ENCODE measurements at places on chromosomes 1 and 21.

GRCh38 chr1:198492872-198493271 lies 47.6 kb downstream of the ATP6V1G3 start:
- DNase-seq = no peak

- no peak for DNase-seq
Observed at GRCh38 chr1:173224280-173224892, 17.3 kb upstream of the TNFSF4 start.

GRCh38 chr1:226100436-226101391 lies 38.2 kb downstream of the H3-3A start:
- DNase-seq = peak; percentile 70

- no peak for DNase-seq
Observed at GRCh38 chr1:115506518-115506917, 135.3 kb upstream of the VANGL1 start.

DNA sequence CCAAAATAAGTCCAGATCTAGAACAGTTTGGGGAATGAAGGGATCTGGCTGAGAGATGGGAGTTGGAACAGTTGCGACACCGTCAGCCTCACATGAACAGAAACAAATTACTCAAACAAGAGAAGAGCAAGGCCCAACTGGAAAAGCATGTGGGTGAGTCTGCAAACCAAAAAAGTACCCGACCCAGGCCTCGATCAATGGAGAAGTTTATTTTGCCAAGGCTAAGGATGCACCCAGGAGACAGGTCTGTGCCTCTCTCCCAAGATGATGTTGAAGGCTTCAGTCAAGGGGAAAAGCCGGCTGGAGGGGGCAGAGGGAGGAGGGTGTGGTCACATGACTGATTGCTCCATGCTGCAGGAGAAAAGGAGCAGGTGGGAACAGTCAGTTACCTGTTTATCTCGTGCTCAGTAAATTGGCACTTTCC lies 42.3 kb downstream of the KRTAP10-1 start:
- DNase-seq = no peak

- DNase-seq = no peak
Observed at GRCh38 chr1:11417162-11417561, 61.8 kb upstream of the DISP3 start.

GRCh38 chr1:155321639-155322503 lies 1.2 kb downstream of the RUSC1 start:
- DNase-seq = no peak

- peak; percentile 58 for DNase-seq
Observed at GRCh38 chr1:29793101-29793546, 556.8 kb downstream of the PTPRU start.

- DNase-seq = no peak
Observed at GRCh38 chr1:6507461-6507911, 16.0 kb upstream of the PLEKHG5 start.

GRCh38 chr21:31543191-31543590 lies 116.3 kb upstream of the SOD1 start:
- DNase-seq = no peak

GRCh38 chr1:146019231-146020057 lies 2.1 kb downstream of the HJV start:
- peak; percentile 54 for DNase-seq

DNA sequence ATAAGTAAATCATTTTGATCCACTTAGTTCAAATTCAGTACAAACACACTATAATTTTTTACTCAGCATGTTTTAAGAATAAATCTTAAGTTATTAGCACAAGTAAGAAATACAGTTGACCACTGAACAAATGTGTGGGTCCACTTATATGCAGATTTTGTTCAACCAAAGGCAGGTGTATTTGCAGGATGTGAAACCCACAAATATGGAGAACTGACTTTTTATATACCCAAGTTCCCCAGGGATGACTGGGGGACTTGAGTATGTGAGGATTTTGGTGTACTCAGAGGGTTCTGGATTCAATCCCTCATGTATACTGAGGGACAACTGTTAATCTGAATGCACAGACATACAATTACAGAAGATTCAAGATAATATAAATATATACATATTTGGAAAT lies 25.7 kb upstream of the ERICH3 start:
- DNase-seq = no peak

- DNase-seq = no peak
Observed at GRCh38 chr1:41629141-41629540, 144.7 kb upstream of the EDN2 start.

DNA sequence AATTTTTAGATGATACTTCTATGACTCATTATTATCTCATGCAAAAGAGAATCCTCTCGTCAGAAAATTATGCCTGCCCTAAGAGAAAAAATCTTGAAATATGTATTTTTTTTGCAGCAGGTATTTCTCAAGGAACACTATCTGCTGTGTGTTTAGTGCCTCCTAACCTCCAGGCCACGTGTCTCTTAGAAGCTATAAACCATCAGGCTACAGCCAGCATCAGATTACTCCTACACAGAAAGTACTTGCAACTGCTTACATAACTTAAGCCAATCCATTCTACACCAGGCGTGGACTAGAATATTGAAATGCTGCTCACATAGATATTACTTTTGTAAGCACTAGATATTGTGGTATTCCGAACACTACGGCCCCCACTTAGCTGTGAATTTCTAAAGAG lies 933.4 kb downstream of the PLA2G4A start:
- DNase-seq = no peak

GRCh38 chr21:34223376-34223775 lies 140.4 kb upstream of the KCNE2 start:
- DNase-seq = no peak

DNA sequence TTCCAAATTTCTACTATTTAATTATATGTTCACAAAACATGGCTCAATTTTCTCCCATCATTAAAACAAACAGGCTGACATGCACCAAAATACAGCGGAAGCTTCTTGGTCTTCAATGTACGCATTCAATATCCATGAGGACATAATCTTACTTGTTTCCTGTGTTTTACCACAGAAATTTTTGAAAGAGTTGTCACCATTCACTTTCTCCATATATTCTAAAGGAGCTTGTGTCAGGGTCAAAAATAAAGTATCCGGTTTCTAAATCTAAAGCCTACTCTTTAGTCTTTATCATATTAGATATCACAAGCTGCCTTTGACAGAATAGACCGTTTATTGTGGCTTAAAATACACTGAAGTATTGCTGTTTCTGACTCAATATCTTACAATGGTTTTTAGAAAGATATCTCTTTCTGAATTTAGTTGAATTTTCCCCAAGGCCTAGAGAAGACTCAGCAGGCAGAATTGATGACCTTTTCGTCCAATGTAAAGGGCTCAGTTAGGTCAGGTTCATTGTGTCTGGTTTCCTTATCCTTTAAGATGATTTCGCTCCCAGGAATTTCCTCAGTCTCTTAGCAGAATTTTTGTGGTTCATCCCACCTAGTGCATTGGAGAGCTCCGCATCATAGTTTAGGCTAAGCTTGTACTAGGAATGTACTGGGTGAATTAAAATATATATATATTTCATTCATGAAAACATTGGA lies 717.2 kb downstream of the NCAM2 start:
- DNase-seq = no peak

- no peak for DNase-seq
Observed at GRCh38 chr1:167512046-167512654, 6.2 kb downstream of the CD247 start.

- no peak for DNase-seq
Observed at GRCh38 chr21:40349591-40349990, 482.4 kb downstream of the PCP4 start.

DNA sequence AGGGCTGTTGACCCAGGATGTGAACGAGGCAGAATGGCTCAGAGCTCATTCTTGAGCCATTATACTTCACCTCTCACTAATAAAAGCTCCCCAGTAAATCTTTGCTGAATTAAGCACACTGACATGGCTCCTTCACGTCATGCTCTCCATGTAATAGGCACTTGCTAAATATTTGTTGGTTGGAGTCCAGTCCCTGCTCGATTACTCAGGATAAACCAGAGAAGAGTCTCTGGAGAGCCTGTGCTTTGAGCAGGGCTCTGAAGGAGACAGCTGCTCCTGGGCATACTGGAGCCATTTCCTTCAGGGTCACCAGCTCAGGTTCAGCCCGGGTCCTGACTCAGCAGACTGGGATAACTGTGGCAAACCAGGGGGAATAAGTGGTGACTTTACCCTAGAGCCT lies 46.9 kb downstream of the HLX start:
- no peak for DNase-seq

- DNase-seq = no peak
Observed at GRCh38 chr1:232551386-232551785, 78.5 kb downstream of the SIPA1L2 start.

DNA sequence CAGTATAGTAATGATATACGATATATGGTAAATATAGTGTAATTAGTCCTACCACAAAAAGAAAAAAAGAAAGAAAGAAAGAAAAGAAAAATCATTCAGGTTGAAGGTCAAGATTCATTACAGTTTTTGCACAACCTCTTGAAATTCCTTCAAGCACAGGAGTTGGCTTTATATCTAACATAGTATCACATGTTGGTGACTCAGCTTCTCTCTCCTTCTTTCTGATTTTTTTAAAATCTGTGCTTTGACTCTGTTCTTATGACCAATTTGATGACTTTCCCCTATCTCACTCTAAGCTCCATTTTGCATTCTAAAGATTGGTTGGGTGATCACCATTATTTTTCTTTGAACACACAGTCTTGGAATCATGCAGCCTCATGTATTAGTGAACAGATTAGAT lies 148.2 kb upstream of the COL11A1 start:
- no peak for DNase-seq

- no peak for DNase-seq
Observed at GRCh38 chr1:186210258-186210657, 164.8 kb downstream of the TPR start.

DNA sequence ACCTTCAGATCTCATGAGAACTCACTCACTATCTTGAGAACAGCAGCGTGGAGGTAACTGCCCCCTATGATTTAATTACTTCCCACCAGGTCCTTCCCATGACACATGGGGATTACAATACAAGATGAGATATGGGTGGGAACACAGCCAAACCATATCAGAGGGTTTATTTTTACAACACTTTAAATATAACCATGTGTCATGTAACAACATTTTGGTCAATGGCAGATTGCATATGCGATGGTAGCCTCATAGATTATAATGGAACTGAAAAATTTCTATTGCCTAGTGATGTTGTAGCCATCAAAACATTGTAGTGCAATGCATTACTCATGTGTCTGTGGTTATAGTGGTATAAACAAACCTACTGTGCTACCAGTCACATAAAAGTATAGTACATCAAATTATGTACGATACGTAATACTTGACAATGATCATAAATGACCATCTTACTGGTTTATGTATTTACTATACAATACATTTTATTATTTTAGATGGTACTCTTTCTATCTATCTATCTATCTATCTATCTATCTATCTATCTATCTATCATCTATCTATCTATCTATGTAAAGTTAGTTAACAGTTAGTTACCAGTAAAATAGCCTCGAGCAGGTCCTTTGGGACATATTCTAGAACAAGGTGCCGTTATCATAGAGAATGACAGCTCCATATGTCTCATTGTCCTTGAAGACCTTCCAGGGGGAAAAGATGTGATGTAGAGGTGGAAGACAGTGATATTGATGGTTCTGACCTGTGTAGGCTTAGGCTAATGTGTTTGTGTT lies 12.6 kb upstream of the S100B start:
- no peak for DNase-seq

- DNase-seq = no peak
Observed at GRCh38 chr1:39958403-39959200, 3.7 kb downstream of the MFSD2A start.

DNA sequence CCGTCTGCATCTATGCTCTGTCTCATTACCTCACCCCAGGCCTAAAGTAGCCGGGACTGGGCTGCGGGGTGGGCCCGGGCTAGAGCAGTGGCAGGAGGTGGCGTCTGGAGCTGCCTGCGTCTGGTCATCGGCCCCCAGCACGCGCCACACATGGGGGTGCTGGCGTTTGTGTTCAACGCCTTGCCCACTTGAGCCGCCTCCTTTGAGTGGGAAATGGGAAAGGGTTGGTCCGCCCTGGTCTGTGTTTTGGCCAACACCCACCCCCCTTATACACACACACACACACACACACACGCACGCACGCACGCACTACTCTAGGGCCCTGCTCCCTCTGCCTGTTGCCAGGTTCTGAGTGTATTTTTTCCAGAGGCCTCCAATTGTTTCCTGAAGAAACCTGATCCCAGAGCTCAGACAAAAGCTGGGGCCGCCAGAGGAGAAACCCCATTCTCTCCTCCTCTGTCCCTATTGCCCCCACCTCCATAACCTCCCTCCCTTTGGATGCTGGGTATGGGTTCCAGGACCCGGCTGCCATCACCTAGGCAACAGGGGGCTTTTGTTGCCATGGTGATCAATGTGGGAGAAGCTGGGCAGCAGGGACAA lies 10.1 kb downstream of the VANGL2 start:
- DNase-seq = no peak
